Caco-2 (cell line): ENCODE measurements at places on chromosomes 6 and 20. TPM values are rescaled to one million over a fixed set of nuclear protein-coding genes. Genes with fewer than 3 reads are reported as not detected.

DNA sequence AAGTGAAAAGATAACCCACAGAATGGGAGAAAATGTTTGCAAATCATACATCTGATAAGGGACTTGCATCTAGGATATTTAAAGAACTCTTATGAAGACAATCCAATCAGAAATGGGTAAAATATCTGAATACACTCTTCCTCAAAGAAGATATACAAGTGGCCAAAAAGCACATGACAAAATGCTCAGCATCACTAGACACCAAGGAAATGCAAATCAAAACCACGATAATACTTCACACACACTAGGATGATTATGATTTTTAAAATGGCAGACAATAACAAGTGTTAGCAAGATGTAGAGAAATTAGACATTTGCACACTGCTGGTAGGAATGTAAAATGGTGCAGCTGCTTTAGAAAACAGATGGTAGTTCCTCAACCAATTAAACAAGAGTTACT lies 34.8 kb upstream of the SIRT5 start:
- no peak for DNase-seq

GRCh38 chr20:11331096-11331495 lies 586.6 kb upstream of the BTBD3 start:
- DNase-seq, result no peak

- no peak for DNase-seq
These were observed 202.8 kb downstream of the DLL1 start for GRCh38 chr6:170087941-170088581.

DDAH2 gene
- total RNA-seq, result 82.4 and 91.6 TPM in 2 replicates

SSR1 gene
- total RNA-seq, result 136 and 150 TPM in 2 replicates
